ENCODE measurements at places on chromosomes 3 and 15.
A peak's percentile ranks its signal among the peaks of the same experiment; 100 is the strongest.

- DNase-seq: no peak
Observed at GRCh38 chr15:42727750-42728381, 9.1 kb downstream of the CDAN1 start.

DNA sequence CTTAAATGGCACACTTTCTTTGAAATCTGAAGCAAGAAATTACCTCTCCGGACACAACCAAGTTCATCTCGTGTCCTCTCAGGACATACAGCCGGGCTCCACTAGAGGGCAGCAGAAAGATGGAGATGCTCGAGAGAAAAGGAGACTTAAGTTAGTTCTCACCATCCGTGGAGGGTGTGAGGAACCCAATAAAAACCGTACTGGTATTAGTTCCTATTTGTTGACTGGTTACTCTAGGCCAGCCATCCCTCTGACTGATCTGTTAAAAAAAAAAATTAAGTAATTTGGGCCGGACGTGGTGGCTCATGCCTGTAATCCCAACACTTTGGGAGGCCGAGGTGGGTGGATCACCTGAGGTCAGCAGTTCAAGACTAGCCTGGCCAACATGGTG, 7.9 kb upstream of the CYP11A1 start:
- DNase-seq: peak; percentile 79

- DNase-seq: no peak
Observed at GRCh38 chr15:68470049-68470742, 38.2 kb upstream of the ITGA11 start.

GRCh38 chr15:89864958-89865739, 28.6 kb downstream of the AP3S2 start:
- DNase-seq: no peak

DNA sequence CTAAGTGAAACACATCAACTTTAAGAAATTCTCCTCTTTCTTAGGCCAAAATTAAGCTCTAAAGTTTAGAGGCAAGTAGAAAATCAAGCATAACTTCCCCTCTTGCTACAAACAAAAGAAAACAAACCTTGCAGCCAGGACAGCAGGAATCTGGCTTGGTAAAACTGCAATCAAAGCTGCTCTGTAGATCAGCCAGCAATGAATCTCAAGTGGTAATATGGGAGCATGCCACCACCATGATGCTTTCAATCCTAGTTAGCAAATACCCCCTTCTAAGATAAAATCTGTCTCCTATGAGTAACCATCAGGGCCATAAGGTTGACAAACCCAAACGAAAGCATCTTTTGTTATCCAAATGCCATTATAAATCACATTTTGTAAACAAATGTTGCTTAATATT, 208.3 kb upstream of the PLSCR5 start:
- no peak for DNase-seq

- no peak for DNase-seq
Observed at GRCh38 chr3:18247139-18247695, 177.9 kb downstream of the SATB1 start.

DNA sequence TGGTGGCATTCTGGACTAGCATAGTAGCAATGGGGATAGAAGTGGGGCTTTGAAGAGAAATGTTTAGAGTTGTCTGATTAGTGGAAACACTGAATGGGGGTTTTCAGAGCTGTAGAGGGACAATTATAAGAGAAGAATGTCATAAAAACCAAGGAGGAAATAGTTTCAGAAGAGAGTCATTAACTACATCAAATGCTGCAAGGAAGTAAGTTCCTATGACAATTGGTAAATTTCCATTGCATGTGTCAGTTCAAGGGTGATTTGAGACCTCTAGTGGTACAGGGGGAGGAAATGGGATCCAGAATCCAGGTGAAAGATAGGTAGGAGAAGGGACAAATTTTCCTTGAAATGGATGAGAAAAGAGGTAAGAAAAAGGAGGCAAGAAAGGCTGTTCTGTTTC, 68.3 kb upstream of the TBC1D5 start:
- no peak for DNase-seq

GRCh38 chr15:63146684-63147083, 10.6 kb downstream of the RPS27L start:
- no peak for DNase-seq

- DNase-seq: no peak
Observed at GRCh38 chr15:25709437-25710159, 153.5 kb downstream of the ATP10A start.

DNA sequence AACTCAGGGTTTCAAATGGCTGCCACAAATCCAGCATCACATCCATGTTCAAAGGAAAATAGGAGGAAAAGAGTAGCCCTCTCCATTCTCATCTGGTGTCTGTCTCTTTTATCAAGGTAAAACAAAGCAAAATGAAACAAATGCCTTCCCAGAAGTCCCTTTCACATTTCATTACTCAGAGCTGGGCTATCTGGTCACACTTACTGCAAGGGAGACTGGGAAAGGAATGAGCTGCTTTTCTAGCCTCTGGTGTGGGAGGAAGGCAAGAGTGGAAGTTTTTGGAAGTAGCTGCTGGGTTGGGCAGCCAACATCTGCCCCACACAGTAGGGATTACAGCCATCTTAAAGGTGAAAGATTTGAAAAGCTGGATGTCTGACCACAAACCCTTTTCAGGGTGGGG, 51.8 kb downstream of the KLF15 start:
- no peak for DNase-seq

GRCh38 chr3:195189821-195190220, 81.1 kb downstream of the XXYLT1 start:
- no peak for DNase-seq

GRCh38 chr15:89912674-89913396, at the start of gene ARPIN:
ARPIN (minus strand) TSS chr15:89912952; CDS start chr15:89912835, 117 bp downstream.
- no peak for DNase-seq

DNA sequence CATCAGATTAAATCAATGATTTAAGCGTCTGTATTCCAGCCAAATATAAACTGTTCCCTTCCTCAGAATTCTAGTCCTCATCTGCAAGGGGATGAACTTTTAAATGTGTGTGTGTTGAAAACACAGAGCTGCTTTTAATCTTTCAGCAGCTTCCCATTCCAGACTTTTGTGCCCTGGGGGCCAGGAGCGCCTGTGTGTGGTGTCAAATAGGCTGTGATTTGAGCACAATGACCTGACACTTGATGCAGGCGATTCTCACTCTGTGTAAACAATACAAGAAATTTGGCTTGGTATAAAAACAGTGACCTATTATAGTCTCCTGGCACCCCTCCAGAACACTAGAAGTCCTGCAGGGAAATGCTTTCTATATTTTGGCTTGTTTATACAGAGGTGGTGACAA, 274.6 kb upstream of the ROPN1 start:
- DNase-seq: peak; percentile 98

- no peak for DNase-seq
Observed at GRCh38 chr3:194767446-194768207, 81.9 kb downstream of the FAM43A start.

DNA sequence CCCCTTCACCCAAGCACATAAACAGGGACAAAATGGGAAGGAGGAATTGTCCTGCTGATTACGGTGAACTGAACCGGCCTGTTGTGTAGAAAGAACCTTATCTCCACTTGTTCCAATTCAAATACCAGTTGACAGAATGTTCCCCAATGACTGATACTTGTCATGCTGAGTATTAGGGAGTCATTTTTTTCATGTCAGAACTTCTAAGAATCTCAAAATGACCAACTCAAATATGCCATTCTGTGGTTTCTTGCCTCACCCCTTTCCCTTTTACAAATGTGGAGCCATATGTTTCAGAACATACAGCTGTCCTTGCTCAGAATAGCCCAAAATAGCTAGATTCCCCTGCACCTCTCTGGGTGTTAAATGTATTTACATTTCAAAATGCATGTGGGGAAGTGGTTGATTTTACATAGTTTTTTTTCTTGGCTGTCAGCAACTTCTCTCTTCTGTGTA, 405.9 kb upstream of the TBL1XR1 start:
- DNase-seq: no peak

GRCh38 chr3:175075269-175075668, 216.1 kb downstream of the NAALADL2 start:
- no peak for DNase-seq

DNA sequence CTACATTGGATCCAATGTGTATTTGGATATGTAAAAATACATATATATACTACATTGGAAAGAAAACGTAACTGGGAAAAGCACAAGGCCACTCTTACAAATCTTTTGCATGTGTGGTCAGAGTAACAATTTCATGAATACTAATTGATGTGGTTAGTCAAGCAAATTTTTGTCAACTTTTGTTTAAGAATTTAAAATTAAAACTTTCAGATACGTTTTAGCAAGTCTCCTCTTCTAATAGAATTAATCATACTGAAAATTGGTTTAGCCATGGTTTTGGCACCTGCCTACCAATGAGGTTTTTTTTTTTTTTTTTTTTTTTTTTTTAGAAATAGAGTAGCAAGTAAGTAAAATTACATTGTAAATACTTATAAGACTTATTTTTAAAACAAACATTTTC, 153.0 kb upstream of the CGNL1 start:
- DNase-seq: no peak

- no peak for DNase-seq
Observed at GRCh38 chr3:130946882-130947281, 53.0 kb downstream of the ATP2C1 start.

GRCh38 chr3:25495726-25496253, 67.7 kb downstream of the RARB start:
- no peak for DNase-seq

- no peak for DNase-seq
Observed at GRCh38 chr3:177700117-177700516, 502.8 kb upstream of the TBL1XR1 start.

GRCh38 chr3:101950510-101950909, 101.2 kb downstream of the NFKBIZ start:
- DNase-seq: no peak

DNA sequence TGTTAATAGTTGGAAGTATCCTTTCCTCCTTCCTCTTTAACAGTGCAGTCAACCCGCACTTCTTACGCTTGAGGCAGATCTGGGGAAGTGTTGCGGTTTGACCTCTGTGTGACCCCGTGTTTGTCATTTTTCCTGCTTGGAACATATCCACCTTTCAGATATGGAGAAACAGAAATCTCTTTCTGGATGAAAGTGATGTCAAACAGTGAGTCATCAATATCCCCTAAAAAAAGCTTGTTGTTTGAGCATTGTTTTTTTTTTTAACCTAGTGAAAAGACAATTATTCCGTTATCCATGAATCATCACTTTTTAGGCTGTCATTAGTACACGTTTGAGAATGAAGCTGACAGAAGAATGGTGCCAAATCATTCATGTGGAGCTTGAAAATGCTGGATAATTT, 293.7 kb downstream of the ARPP21 start:
- peak; percentile 53 for DNase-seq

DNA sequence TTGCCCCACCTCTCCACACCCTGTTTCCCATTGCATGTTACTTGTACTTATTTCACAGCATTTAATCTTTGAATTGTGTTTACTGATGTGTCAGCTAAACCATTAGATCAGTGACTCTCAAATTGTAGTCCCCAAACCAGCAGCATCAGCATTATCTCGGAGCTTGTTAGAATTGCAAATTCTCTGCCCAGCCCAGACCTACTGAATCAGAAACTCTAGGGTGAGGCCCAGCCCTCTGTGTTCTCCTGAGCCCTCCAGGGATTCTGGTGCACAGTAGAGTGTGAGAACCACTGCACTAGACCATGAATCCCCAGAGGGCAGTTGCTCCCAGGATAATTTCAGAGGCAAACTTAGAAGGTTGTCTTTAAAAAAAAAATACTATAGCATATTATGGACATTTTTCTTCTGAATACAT, 13.0 kb downstream of the PLD1 start:
- DNase-seq: no peak

- no peak for DNase-seq
Observed at GRCh38 chr15:34772312-34772711, 17.5 kb upstream of the GJD2 start.

DNA sequence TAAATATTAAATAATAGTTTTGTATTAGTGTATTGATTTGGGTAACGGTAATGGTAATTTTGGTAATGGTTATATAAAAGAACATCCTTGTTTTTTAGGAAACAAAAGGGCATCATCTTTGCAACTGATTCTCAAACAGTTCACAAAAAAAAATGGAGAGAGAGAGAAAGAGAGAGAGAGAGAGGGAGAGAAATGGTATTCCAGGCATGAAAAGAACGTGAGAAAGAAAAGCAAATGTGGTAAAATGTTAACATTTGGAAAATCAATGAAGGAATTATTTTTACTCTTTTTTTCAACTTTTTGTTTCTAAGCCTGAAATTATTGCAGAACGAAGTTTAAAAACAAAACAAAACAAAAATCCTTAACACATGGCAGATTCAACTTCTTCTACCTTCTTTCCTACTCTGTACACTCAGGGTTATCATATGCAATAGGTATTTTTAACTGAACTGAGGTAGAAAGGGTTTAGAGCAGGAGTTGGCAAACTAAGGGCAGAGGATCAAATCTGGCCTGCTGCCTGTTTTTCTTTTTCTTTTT, 2.2 kb upstream of the GLB1 start:
- no peak for DNase-seq

- DNase-seq: no peak
Observed at GRCh38 chr3:18027161-18027939, 284.9 kb upstream of the TBC1D5 start.

GRCh38 chr3:76405196-76405595, 619.8 kb upstream of the ZNF717 start:
- DNase-seq: no peak

- no peak for DNase-seq
Observed at GRCh38 chr15:93562395-93563123, 473.5 kb upstream of the RGMA start.
